Hair follicular keratinocyte (primary cell): ENCODE measurements at places on chromosomes 5 and 9. TPM values are rescaled to one million over a fixed set of nuclear protein-coding genes. Genes with fewer than 3 reads are reported as not detected.

PPP6C gene
- total RNA-seq, result 20.5 and 23.4 TPM in 2 replicates

FCN2 gene
- not detected in 2 replicates for total RNA-seq

FBP2 gene
- not detected in 2 replicates for total RNA-seq

SPATA31D4 gene
- total RNA-seq, result not detected in 2 replicates

TLR4 gene
- total RNA-seq, result not detected in 2 replicates

PAPPA gene
- total RNA-seq, result 0.78 and 1.3 TPM in 2 replicates

PCDHA1 gene
- total RNA-seq, result not detected in 2 replicates

SPAAR gene
- not detected in 2 replicates for total RNA-seq

SLC36A2 gene
- not detected in 2 replicates for total RNA-seq

SMIM33 gene
- not detected in 2 replicates for total RNA-seq

PKD2L2 gene
- total RNA-seq, result not detected in 2 replicates

CDC37L1 gene
- total RNA-seq, result 14.7 and 14.8 TPM in 2 replicates

LTC4S gene
- 0.23 and 0.39 TPM in 2 replicates for total RNA-seq

WNT8A gene
- total RNA-seq, result not detected in 2 replicates

CCNH gene
- 45.1 and 80.2 TPM in 2 replicates for total RNA-seq

CDH9 gene
- not detected in 2 replicates for total RNA-seq

ACSL6 gene
- 0.39 TPM in 1 of 2 replicates, not detected in the other for total RNA-seq

RMND5B gene
- 23.0 and 24.2 TPM in 2 replicates for total RNA-seq

FRMD3 gene
- total RNA-seq, result under 0.01 and 0.23 TPM in 2 replicates

TLX3 gene
- total RNA-seq, result 0.23 TPM in 1 of 2 replicates, not detected in the other

MYMK gene
- not detected in 2 replicates for total RNA-seq

SHOC1 gene
- total RNA-seq, result 0.04 TPM in 1 of 2 replicates, not detected in the other

SPINK14 gene
- not detected in 2 replicates for total RNA-seq

FBLL1 gene
- total RNA-seq, result 0.15 and 1.7 TPM in 2 replicates

FSTL4 gene
- 0.61 and 2.3 TPM in 2 replicates for total RNA-seq

SPOCK1 gene
- total RNA-seq, result 8.2 and 30.3 TPM in 2 replicates

PTPN3 gene
- total RNA-seq, result 14.8 and 22.1 TPM in 2 replicates

SOWAHA gene
- not detected in 2 replicates for total RNA-seq

ROR2 gene
- total RNA-seq, result not detected in 2 replicates

TRUB2 gene
- total RNA-seq, result 15.0 and 22.2 TPM in 2 replicates

PDE6A gene
- under 0.01 TPM in 1 of 2 replicates, not detected in the other for total RNA-seq

NSG2 gene
- not detected in 2 replicates for total RNA-seq

PCDHA12 gene
- not detected in 2 replicates for total RNA-seq

CCDC187 gene
- total RNA-seq, result not detected in 2 replicates

MCTP1 gene
- total RNA-seq, result 6.8 and 8.5 TPM in 2 replicates

NOXA1 gene
- 0.31 TPM in 1 of 2 replicates, not detected in the other for total RNA-seq

CDKN2A gene
- total RNA-seq, result 47.6 and 65.5 TPM in 2 replicates

CD180 gene
- total RNA-seq, result not detected in 2 replicates
